ENCODE measurements at places on chromosomes 12 and 14. TPM values are rescaled to one million over a fixed set of nuclear protein-coding genes. Genes with fewer than 3 reads are reported as not detected.

GRCh38 chr12:115423546-115423987 is 739.6 kb upstream of the TBX3 start:
- no peaks in the 10 kb centered on the region for H3K36me3 ChIP-seq
- no peak overlapping the region for H3K27ac ChIP-seq
- no peak overlapping the region for H3K4me3 ChIP-seq

DNA sequence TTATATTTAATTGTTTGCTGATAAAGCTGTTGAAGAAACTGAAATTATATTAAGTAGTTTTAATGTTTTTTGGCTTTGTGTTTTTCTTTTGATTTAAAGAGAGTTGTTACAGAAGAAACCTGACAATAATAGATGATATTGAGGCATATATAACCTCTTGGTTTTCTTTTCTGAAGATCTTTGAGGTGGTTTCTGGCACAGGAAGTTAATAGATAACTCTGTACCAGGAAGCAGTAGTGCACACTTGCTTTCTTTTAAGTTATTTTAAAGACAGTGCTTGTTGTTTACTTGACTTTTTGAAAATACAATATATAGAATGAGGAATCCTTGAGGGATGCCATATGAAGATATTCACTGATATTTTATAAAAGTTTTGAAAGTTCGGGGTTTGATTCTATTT is 209.0 kb upstream of the FBXO33 start:
- no peaks in the 10 kb centered on the region for H3K27me3 ChIP-seq
- DNase-seq = no peak
- H3K27ac ChIP-seq = no peak overlapping the region
- H3K4me1 ChIP-seq = no peaks in the 10 kb centered on the region

DNA sequence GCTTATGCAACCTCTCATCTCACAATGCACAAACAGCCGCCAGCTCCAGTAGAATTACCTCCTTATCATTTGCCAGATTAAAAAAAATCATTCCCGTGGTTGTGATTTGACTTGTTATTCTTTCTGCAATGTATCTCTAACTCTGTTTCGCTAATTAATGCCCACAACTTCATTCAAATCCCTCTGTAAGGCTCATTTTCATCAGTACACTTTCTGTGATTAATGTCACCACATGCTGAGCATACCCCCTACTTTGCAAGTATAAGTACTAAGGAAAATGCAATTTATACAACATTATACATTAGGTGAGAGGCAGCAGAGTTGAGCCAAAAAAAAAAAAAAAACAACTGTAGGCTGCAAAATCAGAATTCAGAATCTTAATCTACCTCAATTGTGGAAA is 166.0 kb downstream of the FSCB start:
- H3K27ac ChIP-seq = no peak overlapping the region
- H3K27me3 ChIP-seq = no peaks in the 10 kb centered on the region

The CCDC184 gene
- polyA plus RNA-seq = 0.21 TPM

GRCh38 chr14:61284001-61284400 is 2.9 kb upstream of the TMEM30B start:
- no peak overlapping the region for H3K4me3 ChIP-seq
- no peaks in the 10 kb centered on the region for H3K27me3 ChIP-seq
- DNase-seq = no peak
- H3K4me1 ChIP-seq = no peaks in the 10 kb centered on the region
- no peaks in the 10 kb centered on the region for H3K36me3 ChIP-seq
- no peak overlapping the region for H3K27ac ChIP-seq

The MANSC4 gene
- 0.55 TPM for polyA plus RNA-seq

DNA sequence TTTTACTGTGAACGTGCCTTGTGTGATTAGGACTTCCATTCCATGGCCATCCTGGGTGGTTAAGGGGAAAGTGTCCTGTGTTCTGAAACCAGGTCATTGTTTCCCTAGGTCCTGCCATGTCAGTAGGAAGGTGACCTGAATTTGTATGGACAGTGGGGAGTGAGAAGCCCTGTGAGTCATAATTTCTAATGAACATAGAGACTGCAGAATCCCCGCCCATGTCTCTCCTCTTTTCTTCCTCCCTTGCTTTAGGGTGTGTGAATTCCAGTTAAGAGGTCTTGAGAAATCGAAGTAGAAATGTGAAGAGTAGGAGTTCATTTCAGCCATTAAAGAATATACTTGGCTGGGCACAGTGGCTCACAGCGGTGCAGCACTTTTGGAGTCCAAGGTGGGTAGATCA is 8.1 kb downstream of the TTC9 start:
- no peak for DNase-seq
- H3K4me1 ChIP-seq = peaks cover 3% of the 10 kb centered on the region
- no peaks in the 10 kb centered on the region for H3K36me3 ChIP-seq
- no peak overlapping the region for H3K4me3 ChIP-seq
- no peaks in the 10 kb centered on the region for H3K27me3 ChIP-seq

- H3K27ac ChIP-seq = no peak overlapping the region
- DNase-seq = no peak
- no peaks in the 10 kb centered on the region for H3K4me1 ChIP-seq
- H3K4me3 ChIP-seq = no peak overlapping the region
- no peaks in the 10 kb centered on the region for H3K36me3 ChIP-seq
- no peaks in the 10 kb centered on the region for H3K27me3 ChIP-seq
Observed at GRCh38 chr12:39846971-39847650, 227.5 kb upstream of the ABCD2 start.

DNA sequence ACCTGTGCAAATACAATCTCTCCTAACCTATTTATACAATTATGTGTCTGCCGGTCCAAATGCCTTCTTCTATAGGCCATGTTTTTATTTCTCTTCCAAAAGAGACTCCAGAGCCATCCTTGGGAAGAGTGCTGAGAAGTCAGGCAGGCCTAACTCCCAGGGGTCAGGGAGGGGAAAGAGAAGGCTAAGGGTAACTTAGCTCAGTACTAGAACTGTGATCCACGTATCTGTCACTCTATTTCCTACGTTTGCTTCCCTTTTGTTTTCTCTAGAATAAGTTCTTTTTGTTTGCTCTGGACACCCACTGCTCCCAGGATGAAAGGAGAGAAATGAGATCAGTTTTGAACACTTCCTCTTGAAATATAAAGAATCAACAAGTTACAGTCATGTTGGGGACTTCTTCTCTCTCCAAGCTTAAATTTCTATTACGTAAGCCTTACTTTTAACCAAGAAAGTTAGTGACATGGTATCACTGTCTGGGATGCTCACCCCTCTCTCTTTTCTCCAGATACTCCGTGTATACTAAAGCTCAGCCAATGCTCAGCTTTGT is 79.2 kb downstream of the DAD1 start:
- H3K36me3 ChIP-seq = no peaks in the 10 kb centered on the region
- no peak overlapping the region for H3K4me3 ChIP-seq
- no peaks in the 10 kb centered on the region for H3K27me3 ChIP-seq

GRCh38 chr12:112946236-112947000 is 8.1 kb downstream of the OAS3 start:
- no peaks in the 10 kb centered on the region for H3K27me3 ChIP-seq
- no peak overlapping the region for H3K4me3 ChIP-seq
- no peaks in the 10 kb centered on the region for H3K4me1 ChIP-seq
